ENCODE measurements at places on chromosomes 6 and 20.

- DNase-seq = no peak
Measured at GRCh38 chr6:1336246-1336843, 24.4 kb downstream of the FOXQ1 start.

DNA sequence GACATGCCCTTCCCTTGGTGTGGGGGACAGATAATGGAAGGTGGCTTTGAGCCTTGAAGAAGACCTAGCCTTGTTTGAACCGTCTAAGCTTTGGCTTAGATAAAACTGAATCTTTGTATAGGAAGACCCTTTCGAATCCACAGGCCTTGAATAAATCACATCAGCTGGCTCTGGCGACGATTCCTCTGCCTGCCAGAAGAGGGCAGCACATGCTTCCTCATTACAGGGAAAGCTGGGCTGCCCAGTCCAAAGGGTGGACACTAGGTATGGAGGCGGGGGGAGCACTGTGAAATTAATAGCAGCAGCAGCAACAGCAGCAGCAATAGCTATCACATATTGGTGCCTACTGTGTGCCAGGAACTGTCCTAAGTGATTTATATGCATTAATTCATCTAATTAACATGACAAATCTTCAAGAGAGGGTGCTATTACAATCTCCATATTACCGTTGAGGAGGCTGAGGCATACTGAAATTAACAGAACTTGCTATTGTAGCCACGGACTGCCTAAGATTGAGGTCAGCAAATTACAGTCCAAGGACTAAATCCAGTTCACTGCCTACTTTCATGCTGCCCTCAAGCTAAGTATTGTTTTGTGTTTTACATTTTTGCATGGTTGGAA, 85.1 kb downstream of the CLIC5 start:
- peak; percentile 57 for DNase-seq

DNA sequence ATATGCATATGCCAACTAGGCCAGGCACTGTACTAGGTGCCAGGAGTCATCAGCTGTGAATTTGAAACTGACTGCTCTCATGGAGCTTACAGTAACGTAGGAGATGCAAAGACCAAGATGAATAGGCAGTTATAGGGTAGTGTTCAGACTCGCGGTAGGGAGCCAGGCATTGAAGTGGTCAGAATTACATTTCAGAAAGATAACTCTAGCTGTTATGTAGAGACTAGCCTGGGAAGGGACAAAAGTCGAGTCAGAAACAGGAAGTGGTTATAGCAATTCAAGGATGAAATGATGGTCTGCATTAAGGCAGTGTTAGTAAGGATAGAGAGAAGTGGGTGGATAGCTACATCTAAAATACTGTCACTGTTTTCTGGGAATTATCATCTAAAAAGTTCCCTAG, 56.6 kb downstream of the PCMT1 start:
- DNase-seq = no peak

- no peak for DNase-seq
Measured at GRCh38 chr6:15062516-15063252, 183.2 kb upstream of the JARID2 start.

DNA sequence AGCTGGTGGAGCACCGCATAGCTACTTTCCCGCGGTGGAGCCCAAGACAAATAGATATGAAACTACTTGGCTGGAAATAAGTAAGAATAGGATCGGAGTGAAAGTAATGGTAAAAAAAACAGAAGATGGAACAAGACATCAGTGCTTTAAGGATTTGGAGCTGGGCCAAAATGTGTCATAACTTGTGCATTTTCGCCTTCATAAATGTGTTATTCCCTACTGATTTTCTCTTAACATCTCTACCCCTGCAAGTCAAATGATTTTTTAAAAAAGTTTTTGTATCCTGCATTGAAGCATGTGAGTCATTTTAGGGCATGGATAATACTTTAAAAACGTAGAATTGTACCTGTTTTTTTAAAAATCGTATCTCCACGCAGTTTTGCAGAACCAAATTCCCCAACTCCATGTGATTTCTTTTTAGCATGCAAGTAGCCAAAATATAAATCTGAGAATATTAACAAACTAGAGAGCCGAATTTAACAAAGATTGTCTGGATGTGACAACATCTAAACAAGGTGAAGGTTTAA, 882 bp upstream of the FAM184A start:
- DNase-seq = no peak

DNA sequence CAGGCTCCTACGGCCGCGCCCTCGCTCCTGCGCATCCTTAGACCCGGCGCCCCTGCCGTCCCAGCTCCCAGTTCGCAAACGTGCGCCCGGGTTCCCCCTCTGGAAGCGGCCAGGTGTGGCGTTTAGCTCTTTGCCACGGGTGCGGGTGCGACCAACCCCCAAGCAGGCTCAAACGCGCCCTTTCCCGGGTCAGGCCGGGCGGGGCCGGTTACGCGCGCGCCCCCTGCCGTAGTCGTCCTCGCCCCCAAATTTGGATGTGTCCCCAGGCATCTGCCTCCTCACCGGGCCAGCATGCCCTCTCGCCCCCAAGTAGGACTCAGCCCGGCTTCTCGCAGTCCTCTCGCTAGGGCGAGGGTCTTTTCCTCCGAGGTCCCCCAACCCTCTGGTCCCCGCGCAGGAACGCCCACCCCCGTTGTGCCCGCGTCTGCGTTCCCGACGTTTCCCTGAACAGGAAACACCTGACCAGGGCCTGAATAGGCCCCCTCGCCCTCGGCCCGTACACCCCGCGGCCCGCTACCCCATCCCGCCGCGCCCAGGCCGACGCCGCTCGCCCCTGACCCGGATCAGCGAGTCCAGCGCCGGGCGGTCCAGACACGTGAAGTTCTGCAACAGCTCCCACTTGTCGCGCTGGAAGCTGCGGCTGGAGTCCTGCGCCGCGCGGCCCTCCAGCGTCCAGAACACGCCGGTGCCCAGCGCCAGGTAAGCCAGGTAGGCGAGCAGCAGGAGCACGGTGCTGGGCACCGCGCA, 520 bp downstream of the KCNK17 start:
- no peak for DNase-seq

- no peak for DNase-seq
Measured at GRCh38 chr20:58473453-58474425, 41.5 kb downstream of the APCDD1L start.
